Hindlimb muscle (tissue), 1 donor: ENCODE measurements at places on chromosomes 13 and 19.

GRCh38 chr19:18401580-18402112 is 4.2 kb upstream of the LRRC25 start:
- peak; percentile 83 for DNase-seq

DNA sequence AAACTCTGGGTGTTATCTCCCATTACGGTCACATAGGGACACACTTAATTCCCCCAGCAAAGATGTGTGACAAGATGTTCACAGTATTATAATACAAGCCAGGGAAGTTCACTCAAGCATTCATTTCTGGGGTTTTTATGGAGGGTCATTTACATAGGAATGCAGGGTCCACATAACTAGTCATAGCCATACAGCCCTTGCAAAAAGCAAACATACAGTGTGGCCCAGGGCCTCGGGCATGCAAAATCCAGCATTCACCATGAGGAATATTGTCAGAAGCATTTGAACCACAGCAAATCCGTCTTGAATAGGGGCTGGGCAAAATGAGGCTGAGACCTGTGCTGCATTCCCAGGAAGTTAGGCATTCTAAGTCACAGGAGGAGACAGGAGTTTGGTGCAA is 13.0 kb upstream of the ZNF460 start:
- DNase-seq: no peak

DNA sequence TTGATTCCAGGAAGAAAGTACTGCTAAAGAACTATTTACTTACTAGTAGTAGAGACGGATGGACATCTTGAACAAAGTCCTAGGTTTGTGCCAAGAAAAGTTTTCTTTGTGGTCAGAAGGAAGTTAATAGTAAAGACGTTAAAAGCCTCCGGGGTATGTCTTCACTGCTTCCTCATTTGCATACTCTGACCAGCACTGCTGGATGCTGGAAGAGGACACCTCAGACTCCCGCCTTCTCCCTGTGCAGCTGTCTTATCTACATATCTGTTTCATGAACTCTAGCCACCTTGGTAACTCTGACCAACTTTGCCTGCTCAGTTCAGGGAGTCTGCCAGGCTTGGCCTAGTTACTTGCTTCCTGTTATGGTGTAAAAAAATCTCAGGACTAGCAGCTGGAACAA is 1109.1 kb upstream of the MIR17HG start:
- peak; percentile 5 for DNase-seq

GRCh38 chr19:51702103-51702824 is 9.1 kb downstream of the SPACA6 start:
- peak; percentile 58 for DNase-seq

DNA sequence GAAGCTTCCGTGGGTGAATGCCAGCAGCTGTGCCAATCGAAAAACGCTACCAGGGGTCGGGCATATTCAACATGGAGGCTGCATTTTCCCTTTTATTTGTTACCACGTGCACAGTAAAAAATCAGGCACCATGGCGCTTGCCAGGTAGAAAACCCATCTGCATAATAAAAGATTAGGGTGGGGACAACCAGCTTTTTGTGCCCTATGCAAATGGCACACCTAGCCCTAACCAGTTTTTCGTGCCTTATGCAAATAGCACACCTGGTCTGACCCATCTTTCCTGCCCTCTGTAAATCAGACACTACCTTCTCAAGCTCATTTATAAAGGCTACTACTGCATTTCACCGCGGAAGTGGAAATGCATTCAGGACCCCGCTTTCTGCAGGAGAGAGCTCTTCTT is 62.1 kb upstream of the FREM2 start:
- no peak for DNase-seq

DNA sequence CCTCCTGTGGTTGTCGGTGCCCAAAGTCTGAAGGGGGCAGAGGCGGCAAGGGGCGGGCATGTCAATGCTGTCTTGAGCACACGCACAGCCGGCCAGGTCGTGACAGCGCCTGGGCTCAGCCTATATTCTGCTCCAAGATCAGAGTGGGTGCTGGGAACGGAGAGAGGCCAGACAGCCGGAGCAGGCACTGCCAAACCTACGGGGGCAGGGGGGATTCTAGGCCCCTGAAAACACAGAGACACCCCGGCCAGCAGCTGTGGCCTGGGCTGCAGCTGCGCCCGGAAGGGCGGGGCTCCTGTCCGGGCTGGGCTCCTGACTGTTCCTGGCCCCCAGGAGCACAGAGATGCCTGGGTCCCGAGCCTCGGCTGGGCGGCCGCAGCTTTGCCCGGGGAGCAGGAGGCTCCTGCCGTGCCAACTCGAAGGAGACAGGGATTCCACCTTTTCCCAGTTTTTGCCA is 2662.9 kb upstream of the PCDH20 start:
- DNase-seq: no peak

- DNase-seq: no peak
Observed at GRCh38 chr13:103192511-103193135, 126.4 kb upstream of the SLC10A2 start.

- no peak for DNase-seq
Observed at GRCh38 chr19:49106648-49107135, 7.5 kb upstream of the LIN7B start.

DNA sequence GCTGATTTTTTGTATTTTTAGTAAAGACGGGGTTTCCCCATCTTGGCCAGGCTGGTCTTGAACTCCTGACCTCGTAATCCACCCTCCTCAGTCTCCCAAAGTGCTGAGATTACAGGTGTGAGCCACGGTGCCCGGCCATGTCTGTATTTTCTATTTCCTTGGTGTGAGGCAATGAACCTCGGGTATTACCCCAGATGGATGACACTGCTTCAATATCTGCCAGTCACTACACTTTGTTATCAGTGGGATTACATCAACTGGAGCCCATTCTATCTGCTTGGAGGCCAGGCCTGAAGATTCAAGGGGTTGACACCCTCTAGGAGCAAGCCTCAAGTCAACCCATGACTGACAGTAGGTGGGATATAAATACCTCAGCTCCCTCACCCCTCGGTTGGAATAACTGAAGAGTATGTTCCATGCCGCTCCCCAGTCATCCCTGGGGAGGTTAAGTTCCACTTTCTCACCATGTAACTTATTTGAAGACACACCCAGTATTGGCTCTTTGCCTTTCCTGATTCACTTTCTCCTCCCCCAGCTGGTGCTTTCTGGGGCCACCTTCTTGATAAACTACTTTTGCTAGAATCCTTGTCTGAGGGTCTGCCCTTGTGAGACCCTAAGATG is 992 bp upstream of the ADGRE1 start:
- DNase-seq: no peak

DNA sequence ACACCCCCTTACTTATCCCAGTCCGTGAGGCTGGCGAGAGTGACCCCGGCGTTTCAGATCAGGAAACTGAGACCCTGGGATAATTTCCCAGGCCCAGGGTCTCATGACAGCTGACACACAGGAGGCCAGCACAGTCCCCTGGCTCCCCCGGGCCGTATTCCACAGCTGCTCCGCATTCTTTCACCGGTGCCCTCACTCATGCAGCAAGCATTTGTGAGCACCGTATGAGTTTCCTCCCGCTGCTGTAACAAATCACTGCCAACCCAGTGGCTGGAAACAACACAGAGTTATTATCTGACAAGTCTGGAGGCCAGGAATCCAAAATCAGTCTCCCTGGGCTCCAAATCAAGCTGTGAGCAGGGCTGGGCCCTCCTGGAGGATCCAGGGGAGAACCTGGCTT is 21.3 kb downstream of the GADD45B start:
- no peak for DNase-seq

GRCh38 chr13:74707291-74707690 is 573.1 kb upstream of the KLF12 start:
- DNase-seq: no peak

DNA sequence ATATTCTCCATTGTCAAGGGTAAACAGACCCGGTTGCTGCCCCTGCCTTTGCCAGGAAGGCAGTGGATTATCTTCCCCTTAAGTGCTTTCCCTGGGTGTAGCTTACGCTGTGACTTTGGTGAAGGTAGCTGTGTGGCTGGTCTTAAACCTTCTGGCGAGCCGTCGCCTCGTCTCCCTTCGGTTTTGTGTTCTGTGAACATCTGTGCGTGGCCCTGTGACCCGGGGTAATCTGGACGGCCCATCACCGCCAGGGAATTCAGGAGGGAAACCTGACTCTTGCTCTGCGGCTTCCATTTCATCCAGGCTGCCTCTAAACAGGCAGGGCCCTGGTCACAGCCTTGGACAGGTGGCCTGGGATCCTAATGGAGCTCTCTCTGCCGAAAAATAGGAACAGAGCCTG is 78.7 kb downstream of the SHISA2 start:
- DNase-seq: no peak

GRCh38 chr13:113337556-113337955 is 26.4 kb downstream of the GRTP1 start:
- DNase-seq: no peak
